A549 (cell line): ENCODE measurements at places on chromosomes 12 and 14.

DNA sequence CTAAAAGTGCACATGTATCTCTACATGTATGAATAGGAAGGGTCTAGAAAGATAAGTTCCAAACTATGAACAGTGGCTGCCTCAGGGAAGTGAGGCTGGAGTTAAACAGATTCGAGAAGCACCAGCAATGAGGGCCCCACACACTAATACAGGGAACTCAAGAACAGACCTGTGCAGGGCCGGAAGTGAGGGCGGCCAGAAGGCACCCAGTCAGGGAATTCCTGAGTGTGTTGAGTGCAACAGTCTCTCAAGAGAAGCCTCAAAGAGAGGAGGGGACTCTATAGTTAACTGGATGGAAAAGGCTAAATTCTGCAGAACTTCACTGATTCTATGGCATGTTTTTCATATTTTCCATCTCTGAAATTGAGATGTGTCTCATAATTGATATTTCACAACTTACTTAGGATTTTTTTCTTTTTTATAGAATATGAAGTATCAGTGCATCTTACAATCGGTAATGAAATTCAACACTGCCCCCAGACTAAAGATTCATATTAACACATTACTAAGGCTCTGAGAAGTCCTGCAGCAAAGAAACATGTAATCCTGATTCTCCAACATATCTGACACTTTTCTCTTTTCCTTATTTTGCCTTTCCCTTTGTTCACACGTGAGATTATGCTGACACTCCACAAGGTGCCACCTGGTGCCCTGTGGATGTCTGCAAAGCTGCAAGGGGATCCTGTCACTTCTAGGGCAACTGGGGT is 61.3 kb downstream of the CHGA start:
- no peak for DNase-seq

- DNase-seq = no peak
Measured at GRCh38 chr14:100239211-100239839, 381 bp downstream of the YY1 start.

- DNase-seq = no peak
Measured at GRCh38 chr12:110807640-110808039, 39.1 kb upstream of the CCDC63 start.

GRCh38 chr12:85183855-85184254 is 96.2 kb upstream of the ALX1 start:
- no peak for DNase-seq

DNA sequence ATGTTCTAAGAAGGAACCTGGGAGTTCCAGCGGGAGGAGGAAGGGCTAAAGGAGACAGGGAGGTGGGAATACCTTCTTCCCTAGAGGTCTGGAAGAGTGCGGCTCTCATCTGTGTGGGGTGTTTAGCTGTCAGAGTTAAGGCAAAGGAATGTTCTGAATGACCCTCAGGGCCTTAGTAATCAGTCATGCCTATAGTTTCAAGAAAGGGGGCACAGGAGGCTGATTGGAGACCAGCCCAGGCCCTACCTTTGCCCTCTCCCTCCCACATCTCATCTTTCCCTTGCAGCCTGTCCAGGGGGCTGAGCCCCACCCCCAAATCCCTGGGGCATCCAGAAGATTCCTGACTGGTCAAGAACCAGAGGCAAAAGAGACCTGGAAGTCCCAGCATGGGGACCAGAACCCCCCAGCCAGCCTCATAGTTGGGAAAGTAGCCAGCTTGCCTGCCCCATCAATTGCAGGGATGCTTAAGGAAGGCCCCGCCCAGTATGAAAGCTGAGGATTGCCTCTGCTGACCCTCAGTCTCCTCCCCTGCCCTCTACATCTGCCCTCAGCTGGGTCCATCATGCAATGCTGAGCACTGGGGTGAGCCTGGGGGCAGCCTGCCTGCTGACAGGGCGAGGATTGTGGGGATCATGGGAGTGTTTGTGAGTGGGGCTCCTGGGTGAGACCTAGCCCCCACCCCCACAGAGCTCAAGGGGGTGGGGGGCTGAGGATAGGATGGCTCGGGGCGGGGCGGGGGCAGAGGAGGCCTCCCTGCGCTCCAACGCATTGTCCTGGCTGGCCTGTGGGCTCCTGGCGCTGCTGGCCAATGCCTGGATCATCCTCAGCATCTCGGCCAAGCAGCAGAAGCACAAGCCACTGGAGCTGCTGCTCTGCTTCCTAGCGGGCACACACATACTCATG is 1.8 kb downstream of the GPR162 start:
- no peak for DNase-seq

DNA sequence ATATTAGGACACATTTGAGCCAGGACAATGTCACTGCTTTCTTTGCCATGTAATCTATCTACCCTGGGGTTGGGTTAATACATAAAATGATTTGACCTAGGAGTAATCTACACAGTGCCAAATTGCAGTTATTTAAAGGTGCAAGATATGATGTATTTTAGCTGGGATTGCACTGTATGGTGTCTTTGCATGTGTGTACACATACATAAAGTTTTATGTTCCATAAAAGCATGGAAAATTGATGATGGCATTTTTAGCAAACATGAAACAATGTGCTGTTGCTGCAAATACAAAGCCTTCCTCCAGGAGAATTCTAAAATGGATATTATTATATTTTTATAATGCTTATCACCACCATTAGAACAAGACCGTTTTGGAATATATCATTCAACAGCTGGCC is 24.0 kb upstream of the PLBD1 start:
- DNase-seq = no peak

DNA sequence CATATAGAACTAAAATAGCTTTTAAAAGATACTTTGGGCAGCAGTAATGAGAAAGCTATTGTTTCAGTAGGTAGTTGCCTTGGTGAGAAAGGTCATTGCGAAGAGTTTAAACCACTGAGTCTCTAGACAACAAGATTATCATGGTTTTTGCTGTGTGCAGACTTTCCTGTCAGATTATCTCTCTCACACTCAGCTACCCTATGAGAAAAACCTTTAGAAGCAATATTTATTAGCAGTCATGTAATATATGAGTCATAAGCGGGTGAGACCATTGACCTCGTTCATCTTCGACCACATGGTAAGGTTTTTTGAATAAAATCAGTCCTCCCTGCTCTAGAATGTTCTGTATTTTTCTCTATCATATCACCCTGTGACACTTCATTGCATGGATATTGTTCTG is 59.9 kb downstream of the GPR65 start:
- no peak for DNase-seq

- DNase-seq = no peak
Measured at GRCh38 chr14:63735720-63736119, 7.9 kb upstream of the SGPP1 start.

DNA sequence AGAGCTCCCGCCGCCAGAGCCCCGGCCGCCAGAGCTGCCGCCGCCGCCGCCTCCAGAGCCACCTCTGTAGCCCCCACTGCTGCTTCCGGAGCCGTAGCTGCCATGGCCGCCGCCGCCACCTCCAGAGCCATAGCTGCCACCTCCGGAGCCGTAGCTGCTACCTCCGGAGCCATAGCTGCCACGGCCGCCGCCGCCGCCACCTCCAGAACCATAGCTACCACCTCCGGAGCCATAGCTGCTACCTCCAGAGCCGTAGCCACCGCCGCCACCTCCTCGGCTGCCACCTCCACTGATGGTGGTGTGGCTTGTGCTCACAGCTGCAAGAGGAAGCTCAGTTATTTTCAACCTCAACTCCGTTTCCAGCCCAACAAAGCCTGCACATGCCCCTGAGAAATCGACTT is 4.9 kb downstream of the KRT1 start:
- DNase-seq = no peak

- DNase-seq = no peak
Measured at GRCh38 chr12:45518291-45519235, 210.9 kb upstream of the ARID2 start.

- no peak for DNase-seq
Measured at GRCh38 chr14:61337893-61338292, 16.5 kb downstream of the PRKCH start.

DNA sequence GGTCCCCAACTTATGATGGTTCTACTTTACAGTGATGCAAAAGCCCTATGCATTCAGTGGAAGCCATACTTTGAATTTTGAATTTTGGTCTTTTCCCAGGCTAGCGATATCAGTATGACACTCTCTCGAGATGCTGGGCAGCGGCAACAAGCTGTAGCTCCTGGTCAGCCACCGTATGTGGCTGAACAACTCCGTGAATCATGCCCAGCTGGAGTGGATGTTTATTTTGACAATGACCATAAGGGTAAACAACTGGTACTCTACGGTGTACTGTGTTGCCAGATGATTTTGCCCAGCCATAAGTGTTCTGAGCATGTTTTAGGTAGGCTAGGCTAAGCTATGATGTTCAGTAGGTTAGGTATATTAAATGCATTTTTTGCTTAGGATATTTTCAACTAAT is 8.2 kb upstream of the ZNF410 start:
- no peak for DNase-seq

DNA sequence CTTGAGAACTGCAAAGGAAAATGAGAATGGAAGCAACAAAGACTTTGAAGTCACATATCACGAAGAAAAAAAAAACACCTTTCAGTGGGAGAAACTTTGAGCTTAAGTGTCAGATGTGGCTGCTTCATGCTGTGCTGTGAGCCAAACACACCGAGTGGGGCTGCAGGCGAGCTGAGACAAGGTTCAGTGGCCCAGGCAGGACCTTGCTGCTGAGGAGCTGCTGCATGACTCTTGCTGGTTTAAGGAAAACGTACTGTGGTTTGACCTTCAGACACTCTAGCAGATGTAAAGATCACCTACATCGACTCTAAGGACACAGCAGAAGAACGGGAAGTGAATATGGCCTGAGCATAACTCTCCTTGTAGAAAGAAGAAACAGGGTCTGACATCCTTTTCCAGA is 118.1 kb upstream of the OR4E1 start:
- no peak for DNase-seq

DNA sequence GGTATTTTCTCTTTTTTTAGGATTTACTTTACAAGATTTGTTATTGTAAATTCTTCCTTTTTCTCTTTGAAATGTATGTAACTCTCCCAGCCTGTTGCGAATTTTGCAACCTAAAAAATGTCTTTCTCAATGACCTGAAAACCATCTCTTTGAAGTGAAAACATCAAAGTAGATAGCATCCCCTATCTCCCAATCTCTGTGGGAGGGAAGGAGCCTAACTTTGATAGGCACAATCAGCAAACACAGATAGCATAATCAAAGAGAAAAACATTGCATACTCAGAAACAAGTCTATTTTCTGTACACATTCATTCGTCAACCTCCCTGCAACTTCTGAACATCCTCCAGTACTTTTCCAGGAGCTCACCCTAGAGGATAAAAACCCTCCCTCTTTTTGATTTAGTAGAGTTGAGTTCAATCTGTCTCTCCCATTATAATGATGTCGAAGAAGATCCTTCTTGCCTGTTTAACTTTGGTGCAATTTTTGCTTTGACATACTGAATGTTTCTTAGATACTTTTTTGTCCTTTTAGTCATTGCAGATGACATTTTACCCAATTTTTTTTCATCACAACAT is 849.2 kb upstream of the LRFN5 start:
- no peak for DNase-seq

- DNase-seq = no peak
Measured at GRCh38 chr14:105733081-105734065, 207.0 kb downstream of the TMEM121 start.

- DNase-seq = peak; percentile 53
Measured at GRCh38 chr12:33427071-33427470, 12.5 kb downstream of the SYT10 start.

DNA sequence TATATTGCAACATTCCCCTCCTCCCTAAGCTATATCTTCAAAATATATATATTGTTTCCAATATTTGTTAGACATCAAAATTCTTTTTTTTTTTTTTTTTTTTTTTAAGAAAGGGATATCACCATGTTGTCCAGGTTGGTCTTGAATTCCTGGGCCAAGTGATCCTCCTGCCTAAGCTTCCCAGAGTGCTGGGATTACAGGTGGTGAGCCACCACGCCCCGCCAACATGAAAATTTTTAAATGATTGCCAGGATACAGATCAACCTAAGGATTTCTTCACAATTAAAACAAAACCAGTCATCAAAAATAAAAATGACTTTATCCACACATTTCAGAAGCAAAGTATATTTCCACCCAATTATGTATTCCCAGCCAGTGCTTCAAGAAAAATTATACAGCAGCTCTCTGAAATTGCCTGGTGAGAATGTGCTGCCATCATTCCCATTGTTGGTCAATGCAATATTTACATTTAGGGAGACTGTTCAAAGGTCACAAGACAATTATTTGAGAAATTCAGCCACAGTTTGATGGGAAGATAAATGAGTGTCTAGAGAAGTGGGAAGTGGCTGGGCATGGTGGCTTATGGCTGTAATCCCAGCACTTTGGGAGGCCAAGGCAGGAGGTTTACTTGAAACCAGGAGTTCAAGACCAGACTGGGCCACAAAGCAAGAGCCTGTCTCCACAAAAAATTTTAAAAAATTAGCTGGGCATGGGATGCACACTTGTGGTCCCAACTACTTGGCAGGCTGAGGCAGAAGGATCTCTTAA is 141.7 kb upstream of the AMIGO2 start:
- DNase-seq = peak; percentile 83

GRCh38 chr14:76133103-76133502 is 18.6 kb upstream of the GPATCH2L start:
- DNase-seq = no peak

DNA sequence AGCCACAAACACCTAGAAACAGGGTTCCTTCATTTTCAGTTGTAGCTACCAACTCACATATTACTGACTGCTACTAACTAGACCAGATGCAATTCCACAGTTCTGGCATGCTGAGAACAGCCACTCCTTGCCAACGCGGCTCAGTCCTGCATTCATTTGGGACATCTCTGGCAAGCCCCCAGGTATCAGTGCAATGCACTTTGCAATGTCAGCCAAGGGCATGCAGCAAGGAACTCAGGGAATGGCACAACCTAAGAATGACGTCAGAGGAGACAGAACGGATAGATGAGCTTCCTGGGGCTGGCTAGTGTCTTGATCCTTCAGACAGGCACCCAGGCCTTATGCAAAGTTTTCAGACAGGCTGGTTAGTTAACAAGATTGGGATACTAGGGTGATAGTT is 29.6 kb downstream of the MAP3K9 start:
- DNase-seq = no peak

DNA sequence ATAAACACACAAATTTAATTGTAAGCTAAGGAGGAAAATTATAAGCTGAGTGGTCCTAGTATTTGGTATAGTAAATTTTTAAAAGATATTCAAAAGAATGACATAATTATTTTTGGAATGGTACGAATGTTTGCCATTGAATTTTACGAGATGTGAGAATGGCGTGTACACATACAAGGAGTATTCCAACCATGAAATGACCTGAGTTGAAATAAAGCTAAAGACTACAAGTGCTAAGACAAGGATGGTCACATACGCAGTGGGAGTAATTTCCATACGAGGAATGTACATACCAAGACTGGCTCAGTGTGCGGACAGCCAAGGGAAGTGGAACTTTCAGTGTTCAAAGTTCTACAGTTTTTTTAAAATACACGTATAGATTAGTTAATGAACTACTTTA is 21.1 kb upstream of the ETV6 start:
- DNase-seq = no peak

DNA sequence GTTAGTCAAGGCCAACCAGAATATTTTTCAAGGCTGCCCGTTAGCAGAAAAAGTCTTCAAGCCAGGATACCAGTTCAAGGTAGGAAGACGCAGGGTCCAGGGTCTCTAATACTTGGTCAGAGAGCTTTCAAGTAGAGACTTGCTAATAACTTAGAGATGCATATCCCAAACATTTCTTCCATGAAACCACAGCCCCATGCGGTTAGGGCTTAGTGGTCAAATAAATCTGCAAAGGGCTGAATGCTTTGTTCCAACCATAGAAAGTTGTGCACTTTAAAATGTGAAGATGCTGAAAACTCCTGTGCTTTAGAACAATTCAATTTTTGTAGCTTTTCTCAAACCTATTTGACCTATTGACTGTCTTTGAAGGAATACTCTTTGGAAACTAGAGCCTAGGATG is 208.9 kb downstream of the PIK3C2G start:
- DNase-seq = no peak

- no peak for DNase-seq
Measured at GRCh38 chr12:56487448-56488040, 417 bp downstream of the GLS2 start.
